GM12864 (cell line): ENCODE measurements at places on chromosomes 2 and 18.

- DNase-seq = no peak
These were observed 11.4 kb downstream of the PLEKHA3 start for GRCh38 chr2:178491612-178492011.

- no peak for DNase-seq
These were observed 235.6 kb upstream of the CDH2 start for GRCh38 chr18:28412521-28412920.

DNA sequence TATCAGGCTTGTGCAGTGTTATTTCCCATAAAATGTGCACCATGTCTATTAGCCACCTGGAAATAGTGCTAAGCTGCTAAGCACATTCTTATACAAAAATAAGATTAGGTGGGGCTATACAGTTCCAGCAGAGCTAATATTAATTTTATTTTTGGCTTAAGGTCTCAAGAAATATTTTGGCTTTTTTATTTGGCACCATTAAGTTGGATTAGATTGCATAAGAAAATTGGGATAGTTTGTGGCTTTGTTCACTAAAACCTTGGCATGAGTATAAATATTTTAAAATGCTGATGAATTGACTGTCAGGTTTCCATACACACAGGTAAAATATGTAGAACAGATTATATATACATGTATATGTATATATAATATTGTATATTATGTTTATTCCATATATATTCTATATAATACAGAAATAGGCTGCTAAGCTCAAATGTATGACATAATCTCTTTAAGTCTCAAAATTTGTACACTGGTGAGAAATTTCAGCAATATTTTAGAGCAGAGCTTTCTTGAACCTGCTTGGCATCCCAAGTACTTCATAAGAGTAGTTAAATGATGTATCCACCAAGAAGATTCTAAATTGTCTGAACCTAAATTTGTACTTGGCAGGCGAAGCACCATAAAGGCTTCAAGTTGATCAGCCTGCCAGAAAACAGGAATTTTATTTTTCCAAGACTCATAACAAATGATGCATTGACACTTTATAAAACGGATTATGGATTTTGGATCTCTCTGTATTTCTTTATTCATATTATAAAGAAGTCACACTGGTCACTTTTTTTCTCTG lies 32.6 kb downstream of the CCDC102B start:
- no peak for DNase-seq

GRCh38 chr2:11744631-11745394 lies 1.6 kb upstream of the LPIN1 start:
- DNase-seq = no peak

- DNase-seq = no peak
These were observed 123.6 kb downstream of the DNAH7 start for GRCh38 chr2:195945056-195945455.

DNA sequence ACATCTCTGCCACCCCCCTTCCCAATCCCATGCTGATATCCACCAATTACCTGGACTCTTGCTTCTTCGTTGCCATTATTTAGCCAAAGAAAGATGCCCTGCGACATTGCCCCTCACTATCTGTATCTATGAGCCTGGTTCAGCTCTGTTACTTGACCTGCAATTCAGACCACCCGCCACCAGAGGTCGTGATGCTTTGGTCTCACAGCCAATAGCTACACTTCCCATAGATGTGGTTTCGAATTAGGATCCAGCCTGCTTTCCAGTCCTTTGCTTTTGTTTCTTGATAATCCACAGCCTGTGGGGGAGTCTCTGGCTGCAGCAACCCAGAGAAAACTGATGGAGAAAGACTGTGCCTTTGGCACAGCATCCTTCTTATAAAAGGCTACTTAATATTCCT lies 239.4 kb downstream of the KLHL29 start:
- DNase-seq = no peak

GRCh38 chr2:99645960-99646359 lies 156.1 kb upstream of the REV1 start:
- no peak for DNase-seq

DNA sequence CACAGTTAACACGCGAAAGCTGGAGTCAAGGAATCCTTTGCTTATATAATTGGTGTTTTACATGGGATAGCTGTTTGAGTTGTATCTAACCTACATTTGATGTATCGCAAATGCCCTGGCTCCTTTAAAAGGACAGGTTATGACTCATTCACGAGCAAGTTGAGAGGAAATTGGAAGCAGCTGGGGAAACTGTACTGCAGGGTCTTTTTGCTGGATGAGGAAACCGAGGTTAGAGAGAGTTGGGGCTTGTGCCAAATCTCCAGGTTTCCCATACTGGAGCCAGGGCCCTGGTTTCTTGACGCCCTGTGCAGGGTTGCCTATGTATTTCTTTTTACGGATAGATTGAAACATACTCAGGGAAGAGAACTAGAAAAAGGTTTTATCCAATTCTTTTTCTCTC lies 60.0 kb upstream of the SPTBN1 start:
- DNase-seq = no peak

GRCh38 chr2:54416166-54416813 lies 39.8 kb upstream of the SPTBN1 start:
- no peak for DNase-seq

- no peak for DNase-seq
These were observed 6.5 kb downstream of the LPIN1 start for GRCh38 chr2:11752906-11753305.

- DNase-seq = no peak
These were observed 9.0 kb downstream of the TNFRSF11A start for GRCh38 chr18:62334120-62334519.

GRCh38 chr2:45577441-45577840 lies 33.6 kb downstream of the SRBD1 start:
- DNase-seq = no peak

- no peak for DNase-seq
These were observed 13.2 kb downstream of the GALR1 start for GRCh38 chr18:77262643-77263465.

- no peak for DNase-seq
These were observed 177.2 kb downstream of the THADA start for GRCh38 chr2:43418680-43419079.

- no peak for DNase-seq
These were observed 102.9 kb upstream of the RAB6C start for GRCh38 chr2:129876541-129876940.

DNA sequence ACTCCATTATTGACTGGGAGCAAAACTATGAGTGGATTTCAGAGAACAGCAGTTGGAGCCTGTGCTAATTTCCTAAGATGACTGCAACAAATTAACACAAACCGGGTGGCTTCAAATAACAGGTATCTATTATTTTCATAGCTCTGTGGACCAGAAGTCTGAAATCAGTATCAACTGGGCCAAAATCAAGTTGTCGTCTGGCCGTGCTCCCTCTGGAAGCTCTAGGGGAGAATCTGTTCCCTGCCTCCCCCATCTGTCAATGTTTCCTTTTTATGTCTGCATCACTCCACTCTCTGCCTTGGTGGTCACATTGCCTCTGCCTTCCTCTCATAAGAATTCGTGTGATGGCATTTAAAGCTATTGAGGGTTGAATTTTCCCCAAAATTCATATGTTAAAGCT lies 269.8 kb downstream of the TMX3 start:
- DNase-seq = no peak

DNA sequence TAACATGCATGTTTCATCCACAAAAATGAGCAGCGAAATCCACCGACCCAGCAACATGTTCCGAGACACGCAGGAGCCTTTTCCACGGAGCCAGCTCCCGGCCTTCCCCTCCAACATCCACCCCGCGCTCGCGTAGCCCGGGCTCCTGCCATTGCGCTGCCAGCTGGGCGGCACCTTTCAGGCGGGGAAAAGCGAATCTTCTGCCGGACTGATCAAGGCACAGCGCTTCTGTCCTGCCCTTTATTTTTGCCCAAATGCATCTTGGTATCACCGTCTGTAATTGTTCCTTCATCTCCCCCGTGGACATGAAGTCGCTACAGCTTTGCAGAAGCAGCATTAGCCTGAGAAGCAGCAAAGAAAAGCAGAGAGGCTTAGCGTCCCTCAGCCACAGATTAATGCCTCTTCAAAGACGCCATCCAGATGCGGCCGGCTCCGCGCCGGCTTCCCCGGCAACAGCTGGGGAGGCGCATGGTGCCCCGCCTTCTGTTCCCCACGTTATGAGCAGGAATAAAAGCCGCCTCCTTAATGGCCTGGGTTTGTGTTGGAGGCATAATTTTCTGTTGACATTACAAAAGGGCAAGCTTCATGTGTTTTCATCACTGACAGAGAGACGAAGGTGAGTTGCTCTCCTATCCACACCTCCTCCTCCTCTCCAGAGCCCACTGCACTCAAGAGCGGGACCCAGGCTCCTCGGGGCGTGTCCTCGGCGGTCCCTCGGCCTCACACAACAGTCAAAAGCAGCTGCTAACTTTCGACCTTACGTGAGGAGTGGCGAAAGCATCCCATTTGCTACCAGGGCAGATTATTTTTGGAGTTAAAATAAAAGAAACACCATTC lies 122.1 kb upstream of the SALL3 start:
- no peak for DNase-seq

DNA sequence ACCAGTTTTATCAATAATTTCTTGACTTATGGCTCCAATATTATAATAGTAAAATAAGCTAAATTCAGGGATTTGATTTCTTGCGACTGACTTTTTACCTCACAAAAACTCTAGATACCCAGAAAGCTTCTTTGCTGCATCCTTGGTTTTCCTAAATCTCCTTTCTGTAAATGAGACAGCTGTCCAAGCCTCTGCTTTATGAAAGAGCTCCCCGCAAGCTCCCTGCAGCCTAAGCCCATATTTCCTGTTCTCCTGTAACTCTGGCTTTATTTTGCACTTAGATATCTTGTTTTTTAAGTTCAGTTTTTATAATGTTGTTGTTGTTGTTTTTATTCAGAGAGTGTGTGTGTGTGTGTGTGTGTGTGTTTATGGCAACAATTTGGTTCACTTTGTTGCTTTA lies 361.7 kb upstream of the PKDCC start:
- DNase-seq = no peak

- no peak for DNase-seq
These were observed 54.1 kb upstream of the AQP4 start for GRCh38 chr18:26919627-26920026.

DNA sequence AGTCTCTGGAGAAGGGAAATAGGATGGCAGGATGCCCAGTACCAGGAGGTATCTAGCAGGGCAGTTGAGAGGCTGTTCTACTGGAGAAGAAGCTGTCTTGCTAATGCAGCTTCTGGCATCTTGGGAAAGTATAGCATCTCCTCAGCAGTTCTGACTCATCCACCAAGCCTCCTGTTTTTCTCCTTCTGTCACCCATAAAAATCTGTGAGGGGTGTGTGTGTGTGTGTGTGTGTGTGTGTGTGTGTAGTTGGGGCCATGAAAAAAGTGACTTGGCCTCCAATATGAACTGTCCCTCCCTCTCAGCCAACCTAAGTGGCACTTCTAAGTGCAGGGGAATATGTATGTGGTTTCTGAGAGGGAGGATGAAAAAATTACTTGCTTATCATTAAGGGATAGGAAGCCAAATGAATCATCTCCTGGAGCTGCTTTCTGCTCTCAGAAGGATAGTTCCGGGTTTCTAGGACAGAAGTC lies 83.9 kb downstream of the CBLN2 start:
- DNase-seq = no peak

GRCh38 chr18:37385846-37386778 lies 179.5 kb downstream of the CELF4 start:
- no peak for DNase-seq

DNA sequence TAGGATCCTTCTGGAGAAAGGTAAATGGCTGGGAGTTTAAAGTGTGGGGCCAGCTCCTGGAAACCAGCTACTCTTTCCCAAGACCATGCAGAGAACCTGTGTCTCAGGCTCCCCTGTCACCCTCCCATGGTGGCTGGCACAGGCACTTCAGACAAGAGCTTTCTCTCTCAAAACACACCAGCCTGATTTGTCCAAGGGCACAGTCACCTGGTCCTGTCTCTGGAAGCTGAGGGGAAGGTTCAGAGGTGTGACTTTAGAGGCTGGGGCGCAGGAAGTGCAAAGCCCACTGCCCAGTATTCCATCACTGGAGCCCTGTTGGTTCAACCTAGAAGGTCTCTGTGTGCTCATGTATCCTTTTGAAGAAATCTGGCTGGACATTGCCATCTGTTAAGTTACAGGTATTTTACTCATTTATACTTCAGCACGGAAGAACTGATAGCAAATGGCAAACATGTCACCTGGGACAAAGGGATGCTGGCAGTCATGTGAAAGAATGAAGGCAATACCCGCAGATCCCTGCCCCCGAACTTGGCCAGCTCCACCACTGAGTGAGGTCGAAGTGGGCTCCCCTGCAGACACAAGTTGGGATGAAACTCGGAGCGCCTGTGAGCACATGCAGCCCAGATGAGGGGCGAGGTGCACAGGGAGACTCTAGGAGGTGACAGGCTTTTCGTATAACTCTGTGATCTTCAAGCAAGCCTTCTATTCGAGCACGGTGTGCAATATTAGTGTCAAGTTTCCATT lies 96.9 kb upstream of the MGAT4A start:
- no peak for DNase-seq

DNA sequence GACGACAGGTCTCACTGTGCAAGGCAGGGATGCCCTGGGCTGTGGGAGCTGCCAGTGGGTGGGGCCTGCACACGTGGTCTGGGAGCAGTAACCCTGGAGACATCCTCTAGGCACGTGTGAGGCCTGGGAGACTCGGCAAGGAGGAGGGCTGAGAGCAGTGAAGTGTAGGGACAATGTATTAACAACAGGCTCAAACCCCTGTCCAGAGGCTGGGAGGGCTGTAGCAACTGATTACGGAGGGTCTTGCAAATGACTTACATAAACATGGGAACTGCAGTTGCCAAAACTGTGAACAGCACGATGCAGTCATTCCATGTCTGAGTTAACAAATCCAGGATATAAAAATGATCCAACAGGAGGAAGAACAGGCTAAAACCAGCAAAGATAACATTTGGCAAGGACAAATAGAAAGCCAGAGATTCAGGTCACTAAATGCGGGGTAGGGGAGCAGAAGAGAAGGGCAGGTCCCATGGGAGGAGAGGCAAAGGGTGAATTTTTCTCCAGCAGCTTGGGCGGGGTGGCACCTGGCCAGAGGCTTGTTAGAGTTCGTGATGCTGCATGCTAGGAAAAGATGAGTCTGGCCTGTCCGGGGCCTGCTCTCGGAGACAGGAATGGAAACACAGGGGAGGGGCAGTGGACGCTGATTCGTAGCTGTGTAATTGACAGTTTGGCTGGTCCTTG lies 44.9 kb downstream of the CYP27C1 start:
- DNase-seq = no peak

- DNase-seq = no peak
These were observed 110.3 kb downstream of the SP3 start for GRCh38 chr2:173854840-173855239.
